ENCODE measurements at places on chromosomes 12 and 14. TPM values are rescaled to one million over a fixed set of nuclear protein-coding genes. Genes with fewer than 3 reads are reported as not detected.

CSRP2 gene
- 3.1 TPM for total RNA-seq

BCL7A gene
- 0.82 TPM for total RNA-seq

DNA sequence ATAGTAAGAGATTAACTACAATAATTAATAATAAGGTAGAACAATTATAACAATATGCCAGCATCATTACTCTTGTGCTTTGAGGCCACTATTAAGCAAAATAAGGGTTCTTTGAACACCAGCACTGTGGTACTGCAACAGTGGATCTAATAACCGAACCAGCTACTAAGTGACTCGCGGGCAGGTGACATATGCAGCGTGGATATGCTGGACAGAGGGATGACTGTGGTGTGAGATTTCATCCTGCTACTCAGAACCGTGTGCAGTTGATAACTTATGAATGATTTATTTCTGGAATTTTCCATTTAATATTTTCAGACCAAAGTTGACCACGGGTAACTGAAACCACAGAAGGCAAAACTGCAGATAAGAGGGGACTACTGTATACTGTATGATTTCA, 34.4 kb downstream of the BMAL2 start:
- ATAC-seq, result no peak

- no peak for ATAC-seq
These were observed 319.5 kb downstream of the TMEM117 start for GRCh38 chr12:44155358-44155757.

FOXA1 gene
- total RNA-seq, result not detected

- peak; percentile 76 for ATAC-seq
These were observed 3.4 kb upstream of the NXPH4 start for GRCh38 chr12:57213058-57213715.

- peak; percentile 93 for ATAC-seq
These were observed 31.9 kb upstream of the NCOR2 start for GRCh38 chr12:124599074-124599999.

PTPN6 gene
- 223 TPM for total RNA-seq

IGFBP6 gene
- total RNA-seq, result 0.45 TPM

GRCh38 chr12:13197526-13198143, 1.1 kb downstream of the EMP1 start:
- no peak for ATAC-seq

- no peak for ATAC-seq
These were observed 42.8 kb downstream of the IRF2BPL start for GRCh38 chr14:76985540-76986230.

GRCh38 chr14:58362798-58363412, 32.8 kb upstream of the TOMM20L start:
- ATAC-seq, result peak; percentile 35

DNA sequence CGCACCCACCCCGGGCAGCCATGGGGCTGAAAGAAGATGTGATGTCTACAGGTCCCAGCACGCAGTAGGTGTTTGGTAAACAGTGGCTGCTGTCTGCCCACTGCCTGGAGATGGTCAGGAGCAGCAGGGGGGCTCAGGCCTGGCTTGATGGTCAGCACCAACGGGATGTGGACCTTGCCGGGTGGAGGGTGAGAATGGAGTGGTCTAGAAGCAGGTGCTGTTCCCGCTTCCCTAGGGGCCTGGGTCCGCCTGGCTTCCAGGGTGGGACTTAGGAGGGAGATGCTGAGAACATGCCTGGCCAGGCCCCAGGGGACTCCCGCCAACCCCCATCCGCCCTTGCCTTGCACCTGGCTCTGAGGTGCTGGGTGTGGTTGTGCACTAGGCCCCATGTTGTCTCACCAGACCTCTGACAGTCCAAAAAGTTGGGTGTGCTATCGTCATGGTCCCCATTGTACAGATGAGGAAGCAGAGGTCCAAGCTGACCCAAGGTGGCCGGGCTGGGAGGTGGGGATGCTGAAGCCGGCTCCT, 12.9 kb downstream of the FAM222A start:
- ATAC-seq, result no peak

DNA sequence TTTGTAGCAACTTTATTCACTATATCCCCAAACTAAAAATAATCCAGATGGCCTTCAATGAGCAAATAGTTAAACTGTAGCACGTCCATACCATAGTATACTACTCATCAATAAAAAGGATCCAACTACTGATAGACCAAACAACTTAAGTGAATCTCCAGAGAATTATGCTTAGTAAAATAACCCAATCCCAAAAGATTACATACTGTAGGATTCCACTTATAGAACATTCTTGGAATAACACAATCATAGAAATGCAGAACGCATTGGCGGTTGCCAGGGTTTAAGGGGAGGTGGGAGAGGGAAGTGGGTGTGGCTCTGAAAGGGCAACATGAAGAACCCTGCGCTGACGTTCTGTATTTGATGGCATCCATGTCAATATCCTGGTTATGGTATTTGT, 28.6 kb downstream of the SNRPF start:
- ATAC-seq, result no peak

- ATAC-seq, result no peak
These were observed 47.9 kb downstream of the NEUROD4 start for GRCh38 chr12:55067701-55068100.

All from activated T-helper 17 cell treated with anti-CD3 and anti-CD28 coated beads, Interleukin-2, amount 50 U/mL, for 72 hours (primary cell).